ENCODE measurements at places on chromosomes 1 and 21. TPM values are rescaled to one million over a fixed set of nuclear protein-coding genes. Genes with fewer than 3 reads are reported as not detected.

Gene SERPINC1
- total RNA-seq: 0.18 TPM

Gene KPRP
- not detected for total RNA-seq

DNA sequence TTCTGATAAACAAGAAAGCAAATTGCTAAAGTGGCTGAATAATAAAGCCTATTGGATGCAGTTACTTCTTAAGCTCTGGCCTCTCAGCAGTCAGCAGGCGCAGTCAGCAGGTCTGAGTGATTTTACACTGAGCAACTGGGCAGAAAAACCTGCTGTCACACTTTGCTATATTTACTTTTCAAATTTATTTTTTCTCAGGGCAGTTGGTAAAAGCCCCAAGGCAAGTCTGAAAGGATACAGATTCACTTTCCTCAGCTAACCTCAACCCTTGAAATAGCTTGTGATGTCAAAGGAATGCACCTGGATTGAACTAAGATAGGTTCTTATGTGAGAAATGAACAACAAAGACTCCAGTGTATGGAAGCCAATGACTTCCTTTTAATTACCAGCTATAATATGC lies 34.0 kb downstream of the ATP5PF start:
- no peak for DNase-seq

- no peak for DNase-seq
Measured at GRCh38 chr21:44905016-44905727, 15.5 kb downstream of the ITGB2 start.

DNA sequence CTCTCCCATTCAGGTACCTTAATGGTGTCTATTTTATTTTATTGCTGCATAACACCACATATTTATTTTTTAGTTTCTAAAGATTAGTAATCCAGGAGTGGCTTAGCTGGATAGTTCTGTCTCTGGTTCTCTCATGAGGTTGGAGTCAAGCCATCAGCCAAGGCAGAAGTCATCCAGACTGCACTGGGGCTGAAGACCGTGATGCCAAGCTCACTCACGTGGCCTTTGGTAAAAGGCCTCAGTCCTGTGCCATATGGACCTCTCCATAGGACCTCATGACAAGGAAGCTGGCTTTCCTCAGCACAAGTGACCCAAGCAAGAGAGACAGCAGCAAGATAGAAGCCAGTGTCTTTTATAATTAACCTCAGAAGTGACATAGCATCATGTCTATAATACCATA lies 23.0 kb upstream of the DDR2 start:
- no peak for DNase-seq

Data from glomerular endothelial cell (primary cell).